ENCODE measurements at places on chromosomes 2 and 18.

- DNase-seq, result no peak
These were observed 5.1 kb downstream of the RAMP1 start for GRCh38 chr2:237864444-237864931.

DNA sequence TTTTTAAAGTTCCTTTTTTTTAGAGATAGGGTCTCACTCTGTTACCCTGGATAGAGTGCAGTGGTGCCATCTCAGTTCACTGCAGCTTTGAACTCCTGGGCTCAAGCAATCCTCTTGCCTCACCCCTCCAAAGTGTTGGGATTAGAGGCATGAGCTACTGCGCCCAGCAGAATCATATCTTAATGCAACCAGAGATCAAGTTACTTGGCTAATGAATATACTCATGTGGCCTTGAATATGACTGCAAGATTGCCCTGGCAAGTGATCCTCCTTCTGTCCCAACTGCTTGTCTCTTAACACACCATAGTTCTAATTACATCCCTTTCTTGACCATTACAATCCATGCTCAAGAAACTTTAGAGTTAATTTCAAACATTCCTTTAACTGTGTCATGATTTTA lies 133.5 kb downstream of the SRBD1 start:
- DNase-seq, result no peak

- DNase-seq, result no peak
These were observed 43.1 kb upstream of the HDAC4 start for GRCh38 chr2:239443666-239444567.

GRCh38 chr18:58860747-58861231 lies 3.9 kb upstream of the ZNF532 start:
- DNase-seq, result no peak

GRCh38 chr2:201881741-201882140 lies 75.4 kb downstream of the CDK15 start:
- no peak for DNase-seq

DNA sequence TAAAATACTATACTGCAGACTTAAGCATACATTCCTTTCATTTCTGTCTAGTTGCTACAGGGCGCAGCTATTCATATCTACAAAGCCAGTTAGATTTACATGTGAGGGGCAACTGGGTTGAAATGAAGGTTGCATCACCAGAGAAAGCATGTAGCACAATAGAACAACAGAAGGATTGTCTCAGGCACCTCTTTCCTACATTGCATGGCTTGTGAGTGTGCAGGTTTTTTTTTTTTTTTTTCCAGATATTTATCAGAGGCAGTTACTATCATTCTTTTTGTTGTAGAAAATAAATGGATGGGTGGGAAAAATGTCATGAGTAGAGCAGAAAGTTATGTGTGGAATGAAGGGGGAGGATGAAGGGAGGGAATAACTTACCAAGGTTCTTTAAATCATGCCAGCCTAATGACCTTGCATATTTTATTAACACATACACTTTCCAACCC lies 86.8 kb downstream of the ERBB4 start:
- DNase-seq, result no peak

DNA sequence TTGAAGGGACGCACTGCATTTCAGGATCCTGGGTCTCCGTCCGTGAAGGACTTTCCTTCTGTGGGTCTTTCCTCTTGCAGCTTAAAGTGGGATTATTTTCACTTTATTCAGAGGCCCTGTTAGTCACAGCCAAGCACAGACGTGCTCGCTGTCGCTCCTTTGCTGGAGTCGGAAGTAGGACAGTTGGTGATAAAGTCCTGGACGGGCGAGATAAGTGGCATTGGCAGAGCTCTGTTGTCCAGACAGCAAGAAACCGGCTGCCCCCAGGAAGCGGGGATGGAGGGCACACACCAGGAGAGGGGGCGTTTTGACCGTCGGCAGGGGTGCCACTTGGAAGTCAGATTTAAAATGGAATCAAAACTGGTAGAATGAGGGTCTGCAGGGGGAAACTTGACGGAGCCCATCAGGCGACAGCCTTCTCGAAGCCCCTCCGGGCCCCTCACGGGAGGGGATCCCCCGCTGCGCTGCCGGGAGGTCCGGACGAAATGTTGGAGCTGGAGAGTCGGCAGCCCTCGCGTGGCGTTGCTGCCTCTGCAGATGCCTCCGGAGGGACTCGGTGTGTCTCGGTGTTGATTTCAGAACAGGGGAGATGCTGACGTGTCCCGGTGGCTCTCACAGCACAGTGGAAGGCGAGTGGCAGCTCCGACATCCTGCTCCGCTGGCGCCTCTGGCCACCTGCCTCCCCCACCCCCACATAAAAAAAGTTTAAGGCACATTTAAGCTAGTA lies 124.2 kb downstream of the NFATC1 start:
- DNase-seq, result no peak

- no peak for DNase-seq
These were observed 599.4 kb downstream of the XIRP2 start for GRCh38 chr2:167487728-167488127.

GRCh38 chr18:76484749-76485387 lies 10.2 kb downstream of the ZNF516 start:
- no peak for DNase-seq

DNA sequence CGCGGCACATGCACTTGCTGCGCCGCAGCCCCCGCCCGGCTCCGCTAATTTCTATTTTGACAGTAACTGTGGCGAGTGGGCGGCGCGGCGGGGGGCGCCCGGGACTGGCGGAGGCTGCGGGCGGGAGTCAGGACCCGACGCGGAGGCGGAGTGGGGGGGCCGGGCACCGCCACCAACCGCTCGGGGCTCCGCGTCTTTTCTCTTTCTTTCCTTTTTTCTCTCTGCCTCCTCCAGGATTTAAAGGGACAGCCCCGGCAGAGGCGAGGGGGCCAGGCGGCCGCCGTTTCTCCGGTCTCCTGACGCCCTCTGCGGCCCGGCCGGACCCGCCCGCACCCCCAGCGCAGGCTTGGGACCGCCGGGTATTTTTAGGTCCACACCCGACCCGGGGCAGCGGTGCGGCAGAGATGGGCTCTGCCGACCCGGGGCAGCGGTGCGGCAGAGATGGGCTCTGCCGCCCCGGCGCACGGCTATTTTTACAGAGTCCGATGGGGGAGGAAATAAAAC lies 460 bp upstream of the ZBTB7C start:
- peak; percentile 3 for DNase-seq

DNA sequence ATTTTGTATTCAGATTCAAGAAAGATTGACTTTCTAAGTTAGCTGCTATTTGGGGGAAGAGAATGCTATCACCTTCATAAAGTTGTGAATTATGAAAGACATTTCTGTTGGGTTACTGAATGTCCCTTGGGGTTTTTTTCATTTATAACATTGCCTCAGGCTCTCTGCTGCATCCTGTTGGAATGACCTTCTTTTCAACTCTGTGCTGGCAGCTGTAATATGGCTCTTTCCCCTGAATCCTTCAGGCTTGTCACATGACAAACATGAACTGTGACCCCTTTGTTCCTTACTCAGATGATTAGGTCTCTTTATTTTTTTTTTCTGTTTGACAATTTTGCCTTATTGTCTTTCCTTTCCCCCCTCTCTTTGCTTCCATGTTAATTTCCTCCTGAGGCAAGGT lies 159.8 kb downstream of the TAF4B start:
- DNase-seq, result no peak

GRCh38 chr18:2569338-2570207 lies 1.7 kb downstream of the METTL4 start:
- DNase-seq, result no peak

- DNase-seq, result no peak
These were observed 9.2 kb downstream of the FER1L5 start for GRCh38 chr2:96651793-96652192.

GRCh38 chr2:40653829-40654228 lies 201.9 kb upstream of the SLC8A1 start:
- no peak for DNase-seq

- no peak for DNase-seq
These were observed 6.4 kb downstream of the ADCYAP1 start for GRCh38 chr18:911025-911424.

GRCh38 chr18:8480506-8481328 lies 128.5 kb upstream of the RAB12 start:
- peak; percentile 45 for DNase-seq

- DNase-seq, result peak; percentile 52
These were observed 18.8 kb upstream of the HAAO start for GRCh38 chr2:42810971-42811811.

DNA sequence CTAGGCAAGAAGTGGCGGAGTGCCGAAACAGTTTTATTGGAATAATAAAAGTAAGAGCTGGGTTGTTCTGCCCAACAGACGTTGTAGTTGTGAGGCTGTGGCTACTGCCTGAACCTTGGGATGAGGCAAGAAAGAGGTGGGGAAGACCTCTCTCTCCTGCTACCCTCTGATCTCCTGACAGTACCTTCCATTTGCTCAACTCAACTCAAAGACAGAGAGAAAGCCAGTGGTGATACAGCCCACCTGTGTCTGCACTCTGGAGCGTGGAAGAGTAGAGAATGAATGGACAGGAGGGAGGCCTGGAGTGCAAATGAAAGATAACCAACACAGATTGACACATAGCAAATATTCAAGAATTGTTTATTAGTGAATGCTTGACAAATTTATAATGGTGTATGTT lies 590.3 kb downstream of the NYAP2 start:
- no peak for DNase-seq

DNA sequence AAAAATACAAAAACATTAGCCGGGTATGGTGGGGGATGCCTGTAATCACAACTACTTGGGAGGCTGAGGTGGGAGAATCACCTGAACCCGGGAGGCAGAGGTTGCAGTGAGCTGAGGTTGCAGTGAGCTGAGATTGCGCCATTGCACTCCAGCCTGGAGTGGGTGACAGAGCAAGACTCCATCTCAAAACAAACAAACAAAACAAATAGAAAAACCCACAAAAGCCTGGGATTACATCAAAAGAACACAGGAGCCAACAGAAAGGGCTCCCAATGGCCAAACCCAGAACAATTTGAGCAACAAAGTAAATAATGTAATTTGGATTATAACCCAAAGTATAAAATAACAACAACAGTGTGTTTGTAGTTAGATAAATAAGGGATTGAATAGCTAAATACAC lies 159.8 kb downstream of the UXS1 start:
- DNase-seq, result no peak

- peak; percentile 73 for DNase-seq
These were observed 1.3 kb downstream of the GORASP2 start for GRCh38 chr2:170930131-170930990.

DNA sequence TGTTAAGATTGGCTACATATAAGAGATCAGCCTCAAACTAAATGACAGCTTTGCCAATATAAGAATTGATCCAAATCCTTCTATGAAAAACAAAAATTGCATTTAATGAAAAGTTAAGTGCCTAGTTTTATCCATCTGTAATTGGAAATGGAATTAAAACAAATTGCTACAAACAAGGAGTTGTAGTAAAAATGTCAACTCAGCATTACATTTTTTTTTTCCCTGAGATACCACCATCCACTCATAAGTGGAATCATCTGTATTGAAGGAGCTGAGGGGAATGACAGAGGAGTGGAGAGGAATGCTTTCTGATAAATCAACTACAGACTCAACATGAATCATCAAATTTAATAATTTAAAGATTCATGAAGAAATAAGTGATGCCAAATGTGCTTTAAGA lies 601.8 kb downstream of the TMEM182 start:
- peak; percentile 33 for DNase-seq

GRCh38 chr2:72862239-72862988 lies 24.8 kb upstream of the SPR start:
- DNase-seq, result peak; percentile 83

DNA sequence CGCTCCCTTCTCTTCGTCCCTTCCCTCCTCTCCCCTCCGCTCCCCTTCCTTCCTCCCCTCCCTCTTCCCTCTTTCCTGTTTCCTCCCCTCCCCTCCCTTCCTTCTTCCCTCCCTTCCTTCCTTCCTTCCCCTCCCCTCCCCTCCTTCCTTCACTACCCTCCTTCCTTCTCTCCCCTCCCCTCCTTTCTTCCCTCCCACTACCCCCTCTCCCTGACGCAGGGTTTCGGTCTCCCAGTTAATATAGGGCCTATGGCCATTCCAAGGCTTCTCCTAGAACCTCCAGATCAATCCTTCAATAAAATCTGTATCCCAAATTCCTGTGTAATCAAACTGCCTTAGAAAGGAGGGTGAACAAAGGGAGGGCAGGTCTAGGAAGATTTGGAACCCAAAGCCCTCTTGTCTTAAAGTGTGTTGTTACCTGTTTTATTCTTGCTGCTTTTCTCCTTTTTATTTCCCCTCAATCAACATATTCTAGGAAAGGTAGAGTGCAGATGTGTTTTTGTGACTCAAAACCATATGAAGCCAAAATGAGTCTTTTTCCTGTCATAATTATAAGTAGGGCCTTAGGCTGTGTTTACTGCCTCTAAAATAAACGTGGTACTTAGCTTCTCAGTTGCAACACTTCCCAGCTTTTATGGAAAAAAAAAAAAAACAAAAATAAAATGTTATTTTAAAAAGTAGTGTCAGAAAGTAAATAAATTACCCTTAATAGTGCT lies 53.7 kb downstream of the GPD2 start:
- DNase-seq, result no peak

DNA sequence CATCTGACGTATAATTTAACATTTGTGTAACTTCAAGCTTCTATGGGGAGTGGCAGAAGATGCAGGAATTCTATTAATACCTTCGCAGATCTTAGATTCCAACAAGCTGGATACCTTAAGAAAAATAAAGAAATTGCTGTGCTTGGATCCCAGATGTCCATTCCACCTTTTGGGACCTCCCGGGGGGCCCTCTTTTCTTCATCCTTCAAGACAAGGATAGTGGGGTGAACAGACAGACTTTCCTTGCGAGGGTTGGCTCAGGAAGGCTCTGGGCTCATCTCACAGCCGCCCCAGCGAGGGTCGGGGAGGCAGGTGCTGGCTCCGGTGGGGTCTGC lies 509 bp upstream of the RNF144A start:
- DNase-seq, result no peak

DNA sequence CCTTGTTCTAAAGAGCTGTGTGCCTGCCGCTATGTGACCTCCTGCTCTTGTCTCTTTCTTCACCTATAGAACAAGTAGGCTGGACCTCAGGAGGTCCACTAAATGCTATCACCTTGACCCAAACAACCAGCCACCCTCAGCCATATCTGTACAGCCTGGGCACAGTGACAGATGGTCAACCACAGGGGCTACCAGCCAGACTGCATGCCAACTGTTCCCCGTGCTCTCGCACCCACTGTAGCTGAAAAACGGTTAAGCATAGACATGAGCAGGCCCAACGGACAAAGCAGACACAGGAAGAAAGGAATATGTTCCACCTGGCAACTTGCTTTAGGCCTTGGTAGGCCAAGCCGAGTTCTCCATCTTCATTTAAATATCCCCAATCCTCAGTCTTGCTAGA lies 43.2 kb upstream of the ACAA2 start:
- DNase-seq, result no peak

DNA sequence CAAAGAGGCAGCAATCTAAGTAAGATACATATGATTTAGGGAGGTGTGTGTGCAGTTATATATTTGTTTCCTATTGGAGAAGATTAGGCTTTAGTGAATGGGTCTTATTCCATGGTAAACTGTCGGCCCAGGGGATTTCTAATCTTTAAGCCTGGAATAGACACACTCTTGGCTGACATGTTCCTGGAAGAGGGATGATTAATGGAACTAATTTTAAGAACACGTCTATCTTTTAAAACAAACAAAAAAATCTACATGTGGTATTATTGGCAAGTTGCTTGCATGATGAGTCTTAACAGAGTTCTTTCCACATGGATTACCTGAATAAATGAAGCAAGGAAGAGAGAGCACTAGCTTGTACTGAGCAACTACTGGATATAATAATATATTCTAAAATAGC lies 114.2 kb upstream of the NT5C1B start:
- DNase-seq, result no peak

Measured in NCI-H2171 (cell line).